ENCODE measurements at places on chromosomes 1 and 21.

DNA sequence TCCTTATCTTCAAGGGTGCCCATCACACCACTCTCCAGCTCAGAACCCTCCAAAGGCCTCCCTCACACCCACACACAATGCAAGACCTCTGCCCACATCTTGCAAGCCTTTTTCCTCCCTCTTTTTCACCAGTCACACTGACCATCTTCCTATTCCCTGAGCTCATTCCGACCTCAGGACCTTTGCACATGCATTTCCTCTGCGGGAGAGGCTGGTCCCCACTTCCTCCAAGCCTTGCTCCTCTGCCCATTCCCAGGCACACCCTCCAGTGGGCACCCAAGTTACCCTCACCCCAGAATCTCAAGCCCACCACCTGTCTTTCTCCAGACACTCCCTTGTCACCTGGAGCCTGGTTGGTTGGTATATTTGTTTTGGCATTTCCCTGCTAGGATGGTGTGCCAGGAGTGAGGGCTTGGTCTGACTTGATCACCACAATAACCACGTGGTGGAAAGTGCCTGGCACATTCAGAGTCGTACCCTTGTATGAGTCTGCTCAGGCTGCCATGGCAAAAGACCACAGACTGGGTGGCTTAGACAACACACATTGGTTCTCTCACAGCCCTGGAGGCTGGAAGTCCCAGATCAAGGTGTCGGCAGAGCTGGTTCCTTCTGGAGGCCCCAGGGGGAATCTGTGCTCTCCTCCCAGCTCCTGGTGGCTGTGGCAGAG is 13.2 kb downstream of the MX2 start:
- DNase-seq, result no peak

GRCh38 chr1:20662110-20662475 is 924 bp upstream of the DDOST start:
- no peak for DNase-seq

GRCh38 chr1:185074307-185074706 is 28.9 kb downstream of the RNF2 start:
- DNase-seq, result no peak

DNA sequence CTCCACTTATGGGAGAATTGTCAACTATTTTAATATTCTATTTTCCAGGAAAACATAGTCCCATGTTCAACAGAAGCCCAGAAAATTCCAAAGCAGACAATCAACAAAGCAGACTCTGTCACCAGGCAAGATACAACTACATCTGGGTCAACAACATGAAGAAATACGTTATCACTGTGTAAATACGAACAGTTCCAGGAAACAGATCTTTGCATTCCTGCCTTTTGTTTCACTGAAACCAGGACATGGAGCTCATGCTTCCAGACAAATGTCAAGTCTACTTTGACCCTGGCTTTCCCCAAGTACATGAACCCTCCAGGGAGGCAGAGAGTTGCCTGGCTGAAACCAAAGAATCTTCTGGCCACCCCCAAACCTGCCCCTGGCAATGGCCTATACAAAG is 106.7 kb downstream of the SETD4 start:
- no peak for DNase-seq

GRCh38 chr1:156152628-156153027 is 757 bp upstream of the SEMA4A start:
- DNase-seq, result no peak

GRCh38 chr1:112557385-112557784 is 48.6 kb downstream of the WNT2B start:
- DNase-seq, result no peak
